T-helper 1 cell (primary cell): ENCODE measurements at places on chromosomes 1 and 21.

- no peak for DNase-seq
Observed at GRCh38 chr1:51309291-51309690, 21.1 kb downstream of the TTC39A start.

DNA sequence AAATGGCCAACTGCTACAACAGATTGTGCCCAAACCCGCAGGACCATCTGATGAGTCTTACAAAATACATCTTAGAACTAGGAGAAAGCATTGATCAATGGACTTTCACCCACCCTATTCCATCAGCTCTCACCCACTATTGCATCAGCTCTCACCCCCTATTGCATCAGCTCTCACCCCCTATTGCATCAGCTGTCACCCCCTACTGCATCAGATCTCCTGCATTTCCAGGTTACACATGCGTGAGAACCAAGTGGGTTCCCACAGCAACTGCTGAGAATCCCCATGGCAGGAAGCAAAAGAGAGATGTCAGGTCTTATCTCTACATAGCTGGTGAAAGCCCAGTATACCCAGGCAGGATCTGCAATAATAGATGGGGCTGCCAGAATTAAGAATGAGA lies 533.5 kb downstream of the LTN1 start:
- no peak for DNase-seq

- DNase-seq = no peak
Observed at GRCh38 chr1:99650773-99651437, 5.0 kb downstream of the PALMD start.

- no peak for DNase-seq
Observed at GRCh38 chr1:206823727-206824126, 41.7 kb upstream of the IL20 start.

DNA sequence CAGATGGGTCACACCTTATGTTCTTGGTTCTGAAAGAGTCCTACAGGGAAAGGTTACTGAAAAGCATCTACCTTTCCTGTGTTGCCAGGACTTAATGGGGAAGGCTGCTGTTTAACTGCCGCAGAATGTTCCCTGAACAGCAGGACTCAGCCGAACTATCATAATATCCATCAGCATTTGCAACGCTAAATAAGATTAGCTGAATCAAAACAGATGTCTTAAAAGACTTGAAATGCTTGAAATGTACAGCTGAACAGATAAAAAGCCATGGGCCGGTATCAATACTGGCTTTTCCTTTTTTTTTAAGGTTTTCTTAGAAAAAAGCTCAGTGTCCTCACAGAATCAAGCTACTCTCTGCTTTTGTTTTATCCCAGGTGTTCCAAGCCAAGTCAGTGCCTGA lies 19.7 kb upstream of the ATP13A2 start:
- no peak for DNase-seq

- DNase-seq = no peak
Observed at GRCh38 chr1:204130981-204131892, 20.6 kb downstream of the ETNK2 start.

- peak; percentile 69 for DNase-seq
Observed at GRCh38 chr1:45543581-45544417, 6.8 kb upstream of the AKR1A1 start.

DNA sequence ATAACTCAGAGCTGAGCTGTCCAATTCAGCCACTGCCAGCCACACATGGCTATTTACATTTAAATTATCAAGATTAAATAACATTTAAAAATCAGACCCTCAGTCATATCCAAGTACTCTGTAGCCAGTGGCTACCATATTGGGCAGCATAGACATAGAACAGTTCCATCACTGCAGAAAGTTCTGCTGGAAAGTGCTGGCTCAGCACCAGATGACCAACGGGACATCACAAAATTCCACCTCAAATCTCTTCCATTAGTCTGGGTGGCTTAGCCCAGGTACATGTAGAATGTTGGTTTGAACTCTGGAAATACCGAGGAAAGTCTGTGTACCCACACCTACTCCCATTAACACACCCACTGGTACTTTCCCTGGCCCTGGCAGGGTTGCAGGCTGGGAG lies 129.3 kb downstream of the ZSCAN20 start:
- no peak for DNase-seq

DNA sequence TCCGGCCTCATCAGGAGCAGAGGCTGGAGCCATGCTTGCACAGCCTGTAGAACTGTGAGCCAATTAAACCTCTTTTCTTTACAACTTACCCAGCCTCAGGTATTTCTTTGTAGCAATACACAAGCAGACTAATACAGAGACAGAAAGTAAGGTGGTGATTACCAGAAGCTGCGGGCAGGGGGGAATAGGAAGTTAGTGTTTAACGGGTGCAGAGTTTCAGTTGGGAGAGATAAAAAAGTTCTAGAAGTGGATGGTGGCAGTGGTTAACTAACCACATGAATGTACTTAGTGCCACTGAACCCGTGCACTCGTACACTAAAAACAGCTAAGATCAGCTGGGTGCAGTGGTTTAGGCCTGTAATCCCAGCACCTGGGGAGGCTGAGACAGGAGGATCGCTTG lies 80.4 kb upstream of the TARDBP start:
- DNase-seq = peak; percentile 86

GRCh38 chr1:193827516-193827915 lies 641.1 kb upstream of the B3GALT2 start:
- DNase-seq = no peak

GRCh38 chr1:31576201-31576669 lies at the start of gene TINAGL1:
TINAGL1 (plus strand) TSS chr1:31576515; CDS start chr1:31577149, 634 bp downstream.
- DNase-seq = no peak

DNA sequence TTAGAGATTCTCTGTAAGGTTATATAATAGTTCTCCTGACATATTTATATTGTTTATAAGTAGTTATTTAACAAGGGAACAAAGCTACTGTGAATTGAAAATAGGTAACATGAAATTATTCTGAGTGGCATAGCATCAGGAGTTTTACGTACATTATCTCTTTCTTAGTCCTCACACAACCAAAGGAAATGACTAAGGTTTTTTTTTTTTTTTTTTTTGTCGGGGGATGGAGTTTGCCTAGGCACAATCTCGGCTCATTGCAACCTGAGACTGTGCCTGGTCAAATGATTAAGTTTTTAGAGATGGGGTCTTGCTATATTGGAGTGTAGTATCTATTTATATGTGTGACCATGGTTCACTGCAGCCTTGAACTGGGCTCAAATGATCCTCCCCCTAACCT lies 24.9 kb downstream of the TMED5 start:
- no peak for DNase-seq

DNA sequence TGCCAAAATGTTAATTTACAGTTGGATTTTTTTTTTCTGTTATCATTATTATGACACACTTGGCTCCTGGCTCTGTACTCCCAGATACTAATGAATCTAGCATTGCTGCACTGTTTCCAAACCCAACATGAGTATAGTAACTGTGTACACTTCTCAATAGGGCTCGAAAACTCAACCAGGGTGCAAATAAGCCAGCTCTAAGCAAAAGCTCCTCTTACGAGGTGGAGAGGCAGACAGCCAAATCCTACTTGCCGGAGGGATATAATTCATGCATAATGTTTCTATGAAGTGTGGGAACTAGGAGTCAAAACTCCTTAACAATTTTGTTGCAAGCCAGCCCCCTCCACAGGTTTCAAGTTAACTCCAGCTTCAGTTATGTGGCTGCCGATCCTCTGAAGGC lies 510.4 kb upstream of the ZP4 start:
- no peak for DNase-seq

- DNase-seq = no peak
Observed at GRCh38 chr21:37381883-37382585, 15.5 kb downstream of the DYRK1A start.

DNA sequence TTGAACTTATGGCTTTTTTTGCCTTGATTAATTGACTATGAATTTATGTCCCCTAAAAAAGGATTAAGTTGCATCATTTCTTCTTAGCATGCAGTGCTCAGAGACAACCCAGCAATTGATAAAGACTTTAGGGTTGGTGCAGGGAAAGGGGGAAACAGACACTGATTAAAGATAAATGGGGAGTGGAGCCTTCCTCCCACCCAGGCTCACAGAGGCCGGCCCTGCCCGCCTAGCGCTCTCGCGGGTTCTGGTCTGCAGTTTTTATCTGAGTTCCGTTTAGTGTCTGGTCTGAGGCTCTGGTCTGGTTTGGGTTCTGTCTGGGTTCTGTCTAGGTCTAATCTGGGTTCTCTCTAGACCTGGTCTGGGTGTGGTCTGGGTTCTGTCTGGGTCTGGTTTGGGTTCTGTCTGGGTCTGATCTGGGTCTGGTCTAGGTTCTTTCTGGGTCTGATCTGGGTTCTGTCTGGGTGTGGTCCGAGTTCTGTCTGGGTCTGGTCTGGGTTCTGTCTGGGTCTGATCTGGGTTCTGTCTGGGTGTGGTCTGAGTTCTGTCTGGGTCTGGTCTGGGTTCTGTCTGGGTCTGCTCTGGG lies 48.1 kb downstream of the ABCG1 start:
- DNase-seq = no peak

GRCh38 chr1:60936163-60936562 lies 146.2 kb upstream of the NFIA start:
- no peak for DNase-seq

DNA sequence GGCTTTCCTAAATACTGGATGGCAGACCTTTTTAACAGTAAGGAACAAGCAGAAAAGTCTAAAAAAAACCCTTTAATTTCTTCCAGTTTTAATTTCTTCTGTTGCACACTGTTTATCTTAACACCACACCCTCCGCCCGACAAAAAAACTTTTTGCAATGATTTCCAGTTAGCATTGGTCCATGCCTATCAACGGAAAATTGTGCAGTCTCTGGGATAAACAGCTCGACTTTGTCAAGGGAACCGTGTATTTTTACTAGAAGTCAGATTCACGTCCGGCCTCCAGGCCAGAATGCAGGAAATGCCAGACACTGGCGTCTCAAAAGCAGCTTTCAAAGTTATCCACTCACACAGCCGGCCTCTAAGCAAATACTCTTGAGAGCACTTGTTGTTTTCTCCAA lies 378 bp upstream of the NUP210L start:
- no peak for DNase-seq

GRCh38 chr1:66767626-66768025 lies 15.4 kb downstream of the DYNLT5 start:
- DNase-seq = no peak

DNA sequence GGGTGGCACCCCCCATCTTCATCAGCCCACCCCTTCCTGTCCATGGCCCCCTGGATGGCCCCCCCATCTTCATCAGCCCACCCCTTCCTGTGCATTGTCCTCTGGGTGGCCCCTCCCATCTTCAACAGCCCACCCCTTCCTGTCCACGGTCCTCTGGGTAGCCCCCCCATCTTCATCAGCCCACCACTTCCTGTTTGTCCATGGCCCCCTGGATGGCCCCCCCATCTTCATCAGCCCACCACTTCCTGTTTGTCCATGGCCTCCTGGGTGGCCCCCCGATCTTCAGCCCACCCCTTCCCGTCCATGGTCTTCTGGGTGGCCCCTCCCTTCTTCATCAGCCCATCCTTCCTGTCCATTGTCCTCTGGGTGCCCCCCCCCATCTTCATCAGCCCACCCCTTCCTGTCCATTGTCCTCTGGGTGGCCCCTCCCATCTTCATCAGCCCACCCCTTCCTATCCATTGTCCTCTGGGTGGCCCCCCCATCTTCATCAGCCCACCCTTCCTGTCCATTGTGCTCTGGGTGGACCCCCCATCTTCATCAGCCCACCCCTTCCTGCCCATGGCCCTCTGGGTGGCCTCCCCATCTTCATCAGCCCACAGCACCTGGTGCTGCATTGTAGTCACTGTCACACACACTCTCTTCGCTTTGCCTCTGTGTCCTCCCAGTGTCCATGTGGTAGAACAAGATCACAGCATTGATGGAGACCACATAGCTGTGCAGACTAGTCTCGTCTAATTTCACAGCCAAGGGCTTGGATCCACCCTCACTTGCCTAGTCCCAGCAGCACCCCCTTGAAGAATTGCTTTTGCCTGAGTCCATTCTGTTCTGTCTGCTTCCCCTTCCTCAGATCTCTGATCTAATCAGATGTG lies 95.9 kb downstream of the PCBP3 start:
- no peak for DNase-seq

GRCh38 chr1:167651161-167651693 lies 21.2 kb downstream of the RCSD1 start:
- DNase-seq = no peak

GRCh38 chr21:32144851-32145250 lies 134.0 kb downstream of the MIS18A start:
- DNase-seq = no peak

- no peak for DNase-seq
Observed at GRCh38 chr1:177228693-177229065, 57.9 kb downstream of the BRINP2 start.

GRCh38 chr1:244329591-244330317 lies 122.0 kb downstream of the ADSS2 start:
- DNase-seq = no peak

GRCh38 chr1:28236656-28237322 lies 865 bp downstream of the ATP5IF1 start:
- no peak for DNase-seq

GRCh38 chr1:45499415-45499769 lies 481 bp downstream of the CCDC163 start:
- no peak for DNase-seq

- no peak for DNase-seq
Observed at GRCh38 chr1:184764483-184764882, 9.8 kb upstream of the EDEM3 start.

GRCh38 chr21:38570596-38570995 lies 72.3 kb upstream of the ERG start:
- DNase-seq = no peak

DNA sequence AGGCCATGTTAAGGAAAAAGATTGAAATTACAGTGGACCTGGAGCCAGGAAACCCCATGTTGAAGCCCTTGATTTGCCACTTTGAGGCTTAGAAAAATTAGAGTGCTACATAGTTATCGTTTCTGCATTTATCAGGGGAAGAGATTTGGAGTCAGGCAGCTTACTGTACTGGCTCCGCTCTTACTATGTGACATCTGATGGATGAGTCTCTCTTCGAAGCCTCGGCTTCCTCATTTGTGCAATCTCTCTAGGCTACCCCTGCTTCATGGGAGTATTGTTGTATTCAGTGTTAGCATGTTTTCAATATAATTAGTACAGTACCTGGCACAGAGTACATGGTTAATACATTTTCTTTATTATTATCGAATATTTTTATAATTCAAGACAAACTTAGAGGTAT lies 480.4 kb upstream of the USP24 start:
- DNase-seq = no peak

DNA sequence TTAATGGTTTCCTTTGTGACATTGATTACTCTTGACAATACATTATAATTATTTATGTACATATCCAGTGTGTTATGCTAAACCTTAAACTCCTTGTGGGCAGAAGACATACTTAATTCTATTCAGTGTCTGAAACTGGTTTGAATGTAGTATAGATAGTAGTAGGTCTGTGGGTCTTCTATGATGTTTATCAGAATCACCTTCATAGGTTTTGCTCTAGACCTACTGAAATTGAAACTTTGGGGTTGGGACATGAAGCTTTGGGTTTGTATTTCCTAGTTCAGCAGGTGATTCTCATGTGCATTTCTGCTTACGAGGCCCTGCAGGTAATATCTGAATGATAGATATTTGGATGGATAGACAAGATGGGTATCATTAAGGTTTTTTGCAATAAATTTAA lies 48.6 kb downstream of the MIGA1 start:
- no peak for DNase-seq

GRCh38 chr1:48675251-48675650 lies 101.4 kb downstream of the BEND5 start:
- DNase-seq = no peak
